Activated CD8-positive, alpha-beta memory T cell treated with anti-CD3 and anti-CD28 coated beads, Interleukin-2, amount 10 ng/mL, durations not matched to agents 7 days and 5 days (primary cell): ENCODE measurements at places on chromosomes 4 and X. TPM values are rescaled to one million over a fixed set of nuclear protein-coding genes. Genes with fewer than 3 reads are reported as not detected.

Gene CXXC4
- total RNA-seq: not detected

Gene HS3ST1
- 0.19 TPM for total RNA-seq

Gene RAB39B
- 12.9 TPM for total RNA-seq

Gene DGKK
- not detected for total RNA-seq

Gene MAD2L1
- 75.4 TPM for total RNA-seq

Gene XAGE1A
- total RNA-seq: not detected

Gene FAM241A
- total RNA-seq: 2.3 TPM

Gene PDLIM3
- total RNA-seq: not detected

Gene PLXNB3
- total RNA-seq: 0.42 TPM

Gene NUDT11
- 0.79 TPM for total RNA-seq

Gene ALPK1
- total RNA-seq: 17.7 TPM

Gene SYNPO2
- total RNA-seq: 0.89 TPM

Gene SEC24B
- 25.9 TPM for total RNA-seq

Gene EDA2R
- total RNA-seq: 5.4 TPM

Gene HSFX3
- total RNA-seq: 0.29 TPM

Gene SERTM2
- total RNA-seq: not detected

Gene SRPX2
- total RNA-seq: not detected

Gene TEX13B
- total RNA-seq: not detected

Gene VCX
- total RNA-seq: not detected

Gene MAPK10
- not detected for total RNA-seq

Gene FOXO4
- total RNA-seq: 15.1 TPM

Gene DCAF8L1
- not detected for total RNA-seq

Gene LRIT3
- 0.23 TPM for total RNA-seq

Gene NAA11
- not detected for total RNA-seq

Gene CLDN34
- total RNA-seq: not detected

Gene CORIN
- total RNA-seq: not detected

Gene ADAMTS3
- not detected for total RNA-seq

Gene TMEM185A
- 32.2 TPM for total RNA-seq

Gene ATP7A
- 11.9 TPM for total RNA-seq

Gene NOX1
- not detected for total RNA-seq

Gene ARHGAP36
- total RNA-seq: not detected

Gene DRD5
- not detected for total RNA-seq
